ENCODE measurements at places on chromosomes 4 and X.

DNA sequence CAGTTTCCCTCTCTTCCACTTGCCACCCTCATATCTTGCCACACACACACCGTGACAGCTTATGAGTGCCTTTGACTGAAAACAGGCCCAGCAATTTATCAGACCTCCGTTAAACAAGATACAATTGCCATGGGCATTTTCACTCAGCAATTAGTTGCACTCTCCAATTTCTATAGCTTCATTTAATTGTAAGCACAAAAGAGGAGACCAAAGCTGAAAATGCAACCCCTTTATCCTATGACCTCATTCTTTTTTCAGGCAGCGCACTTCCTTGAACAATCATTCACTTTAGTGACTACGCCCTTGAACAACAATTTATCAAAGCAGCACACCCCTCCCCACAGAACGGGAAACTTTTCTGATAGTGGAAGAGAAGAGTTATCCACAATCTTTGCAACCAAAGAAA lies 4.1 kb downstream of the POF1B start:
- no peak for DNase-seq

GRCh38 chr4:62470421-62470983 lies 1270.4 kb downstream of the ADGRL3 start:
- DNase-seq, result no peak

DNA sequence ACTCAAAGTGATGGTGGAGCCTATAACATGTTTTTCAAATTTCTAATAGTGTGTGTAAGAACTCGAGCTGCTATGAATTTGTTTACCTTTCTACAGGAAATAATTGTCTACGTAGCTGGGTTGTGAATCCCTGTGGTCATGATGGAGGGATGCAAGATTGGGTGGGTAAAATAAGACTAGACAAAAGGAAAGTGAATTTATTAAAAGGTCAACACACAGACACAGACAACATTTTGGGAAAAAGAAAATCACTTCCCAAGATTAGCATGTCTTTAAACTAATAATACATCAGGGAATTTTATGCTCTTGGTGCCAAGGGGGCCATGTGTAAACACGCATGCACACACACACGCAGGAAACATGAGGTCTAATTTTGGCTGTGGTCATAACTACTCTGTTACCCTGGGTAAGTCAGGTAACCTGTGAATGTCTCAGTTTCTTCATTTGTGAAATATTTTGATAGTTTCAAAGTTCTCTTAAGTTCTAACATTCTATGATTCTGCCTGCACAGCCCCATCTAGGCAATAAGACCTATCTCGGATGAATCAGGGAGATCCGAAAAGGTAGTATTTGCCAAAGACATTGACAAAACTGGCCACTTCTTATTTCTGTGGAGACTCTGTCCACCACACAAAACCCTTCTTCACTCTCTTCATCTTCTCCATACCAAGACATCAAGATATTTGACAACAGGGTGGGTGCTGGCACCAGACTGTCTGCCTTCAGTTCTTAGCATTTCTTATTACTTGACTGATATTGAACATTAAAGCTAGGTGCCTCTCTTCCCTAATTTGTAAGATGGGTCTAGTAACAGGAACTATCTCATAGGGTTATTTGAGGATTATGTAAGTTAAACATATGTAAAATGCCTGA lies 1.6 kb upstream of the UNC5C start:
- DNase-seq, result no peak

DNA sequence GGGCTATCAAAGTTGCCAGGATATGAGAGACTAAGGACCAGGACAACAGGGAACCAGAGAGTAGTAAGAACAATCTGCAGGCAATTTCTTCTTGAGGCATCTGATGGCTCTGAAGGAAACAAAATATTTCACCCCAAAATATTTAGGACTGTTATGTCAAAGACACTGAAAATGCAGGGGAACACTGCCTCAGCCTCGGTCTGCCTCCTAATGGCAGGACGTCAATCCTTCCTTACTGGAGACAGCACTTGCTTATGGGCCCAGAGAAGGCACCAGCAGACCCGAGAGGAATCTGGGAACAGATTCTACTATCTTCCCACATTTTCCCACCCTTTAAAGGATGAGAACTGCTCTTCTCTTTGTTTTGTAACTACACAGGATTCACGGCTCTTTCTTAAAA lies 23.3 kb downstream of the RNF150 start:
- no peak for DNase-seq

DNA sequence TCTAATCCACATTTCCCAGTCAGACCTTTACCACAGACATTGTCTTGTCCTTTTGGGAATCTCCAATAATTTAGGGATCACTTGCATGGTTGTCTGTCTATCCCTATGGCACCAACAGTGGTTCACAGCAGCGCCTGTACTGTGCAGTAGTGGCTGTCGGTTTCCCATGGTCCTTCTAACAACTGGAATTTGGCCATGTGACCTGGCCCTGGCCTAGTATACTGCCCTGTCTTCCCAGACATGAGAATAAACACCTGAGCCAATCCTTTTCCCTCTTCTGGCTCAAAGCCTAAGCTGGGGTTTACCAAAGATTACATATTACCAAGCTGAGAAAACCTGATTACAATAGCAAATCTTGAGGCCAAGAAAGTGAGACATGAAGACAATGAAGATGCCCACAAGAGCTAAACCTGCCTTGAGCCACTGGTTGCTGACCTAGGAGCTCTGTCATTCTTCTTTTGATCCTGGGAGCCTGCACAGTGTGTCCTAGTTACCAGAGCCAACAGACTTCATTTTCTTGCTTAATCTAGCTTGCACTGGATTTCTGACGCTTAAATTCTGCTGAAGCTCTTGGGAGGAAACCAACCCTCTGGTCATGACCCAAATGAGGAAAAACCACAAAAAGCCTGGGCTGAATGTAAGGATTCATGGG lies 92.1 kb downstream of the SCD5 start:
- no peak for DNase-seq

GRCh38 chr4:62816566-62816965 lies 1592.7 kb downstream of the TECRL start:
- no peak for DNase-seq
